ENCODE measurements at places on chromosomes 3 and 15. TPM values are rescaled to one million over a fixed set of nuclear protein-coding genes. Genes with fewer than 3 reads are reported as not detected.

FGF12 gene
- 1.5 TPM for total RNA-seq

DNA sequence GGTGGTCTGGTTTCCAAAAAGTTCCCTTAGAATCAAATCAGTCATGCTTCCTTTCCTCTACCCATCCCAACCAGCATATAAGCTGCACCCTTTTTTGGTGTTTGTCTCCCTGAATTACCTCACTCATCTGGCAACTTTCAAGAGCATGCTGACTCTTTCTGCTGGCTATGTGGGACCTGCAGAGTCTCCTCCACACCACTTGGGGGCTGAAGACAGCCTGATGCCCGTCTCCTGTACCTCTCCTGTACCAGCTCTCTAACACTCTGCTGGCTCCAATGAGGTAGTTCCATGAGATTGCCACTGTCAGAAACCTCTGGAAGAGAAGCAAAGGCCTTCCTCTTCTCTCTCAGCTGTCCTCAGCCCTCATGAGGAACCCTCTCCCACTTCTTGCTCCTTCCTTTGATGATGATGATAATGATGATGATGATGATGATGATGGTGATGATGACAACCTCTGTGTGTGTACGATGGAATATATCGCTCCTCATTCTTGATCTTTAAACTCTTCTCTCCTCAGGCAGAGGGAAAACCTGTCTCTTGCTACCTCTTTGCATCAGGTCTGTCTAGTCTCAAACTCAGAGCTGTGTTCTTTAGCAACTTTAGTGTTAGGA is 257.5 kb downstream of the ZNF621 start:
- no peak for DNase-seq

GRCh38 chr3:65080432-65080831 is 392.6 kb upstream of the ADAMTS9 start:
- no peak for DNase-seq

GRCh38 chr15:100043068-100043641 is 298.6 kb downstream of the ADAMTS17 start:
- peak; percentile 47 for DNase-seq

GRCh38 chr15:99104788-99105513 is at the start of gene SYNM:
Gene SYNM, plus strand, starts transcription at chr15:99105080. Its CDS starts 120 bp downstream, at chr15:99105200.
- DNase-seq, result peak; percentile 85

DNA sequence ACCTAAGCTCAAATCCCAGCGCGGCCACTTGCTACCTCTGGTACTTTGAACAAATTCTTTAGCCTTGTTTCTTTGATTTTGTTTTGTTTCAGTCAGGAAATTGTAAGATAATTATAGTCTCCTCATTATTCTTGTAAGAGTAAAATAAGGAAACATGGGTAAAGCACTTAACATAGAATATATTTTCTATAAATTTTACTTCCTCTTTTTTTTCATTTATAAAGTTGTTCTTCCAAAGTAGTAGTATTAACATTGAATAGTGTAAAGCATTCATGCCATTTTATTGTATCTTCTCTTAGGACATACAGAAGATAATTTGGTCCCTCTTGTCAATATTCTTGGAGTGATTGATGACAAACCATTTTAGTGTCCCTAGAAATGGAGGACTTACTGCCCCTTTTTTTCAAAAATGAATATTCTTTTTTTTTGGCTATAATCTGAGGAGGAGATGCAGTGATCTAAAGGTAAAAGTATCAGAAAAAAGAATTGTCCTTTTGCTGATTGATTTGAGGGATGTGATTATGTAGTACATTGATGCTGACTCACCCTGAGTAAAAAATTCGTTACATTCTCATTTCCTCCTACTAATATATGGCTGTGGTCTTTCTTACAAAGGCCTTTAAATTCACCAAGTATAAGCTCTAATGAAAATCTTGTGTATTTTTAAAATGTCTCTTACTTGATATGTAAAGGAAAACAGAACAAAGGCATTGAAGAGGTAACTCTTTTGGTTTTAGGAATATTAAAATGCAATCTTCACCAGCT is 51.0 kb downstream of the ALCAM start:
- DNase-seq, result no peak

- DNase-seq, result no peak
These were observed 138.2 kb downstream of the ATP10A start for GRCh38 chr15:25724899-25725298.

GRCh38 chr3:139117136-139117675 is 72.5 kb upstream of the PRR23C start:
- DNase-seq, result no peak
